ENCODE measurements at places on chromosomes 16 and 17. TPM values are rescaled to one million over a fixed set of nuclear protein-coding genes. Genes with fewer than 3 reads are reported as not detected.

DNA sequence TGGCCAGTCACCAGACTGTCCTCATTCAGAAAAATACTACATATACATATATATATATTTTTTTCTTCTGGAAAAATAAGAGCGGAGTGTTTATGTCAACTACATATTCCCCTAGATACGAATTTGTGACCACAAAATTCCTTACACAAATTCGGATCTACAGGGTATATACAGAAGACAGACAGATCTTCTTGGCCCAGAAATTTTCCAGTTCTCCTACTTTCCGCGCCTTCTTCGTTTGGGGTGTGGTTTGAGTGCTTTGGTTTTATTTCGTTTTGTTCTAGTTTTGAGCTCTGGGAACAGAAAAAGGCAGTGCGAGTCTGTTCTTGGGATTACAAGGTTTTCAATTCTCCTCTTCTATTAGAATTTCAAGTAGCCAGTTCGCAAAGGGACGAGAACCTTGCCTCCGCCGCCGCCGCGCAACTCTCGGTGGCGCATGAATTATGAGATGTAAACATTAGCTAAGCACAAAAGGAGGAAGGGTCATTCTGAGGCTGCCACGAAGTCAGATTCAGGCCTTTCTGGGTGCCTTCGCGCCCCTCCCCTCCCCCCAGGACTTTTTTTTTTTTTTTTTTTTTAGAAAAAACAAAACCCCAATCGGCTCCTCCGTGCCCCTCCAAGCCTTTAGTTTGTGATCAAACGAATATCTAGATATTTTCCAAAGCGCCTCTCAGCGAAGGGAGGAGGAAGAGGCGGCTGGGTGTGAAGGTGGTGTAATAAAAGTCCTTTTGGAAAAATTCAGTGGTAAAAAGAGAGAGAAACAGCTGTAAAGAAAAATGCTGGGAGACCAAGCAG is 1.8 kb upstream of the HOXB4 start:
- H3K36me3 ChIP-seq, result no peaks in the 10 kb centered on the region
- peaks cover 41% of the 10 kb centered on the region for H3K4me1 ChIP-seq
- DNase-seq, result no peak
- no peak overlapping the region for H3K27ac ChIP-seq

DNA sequence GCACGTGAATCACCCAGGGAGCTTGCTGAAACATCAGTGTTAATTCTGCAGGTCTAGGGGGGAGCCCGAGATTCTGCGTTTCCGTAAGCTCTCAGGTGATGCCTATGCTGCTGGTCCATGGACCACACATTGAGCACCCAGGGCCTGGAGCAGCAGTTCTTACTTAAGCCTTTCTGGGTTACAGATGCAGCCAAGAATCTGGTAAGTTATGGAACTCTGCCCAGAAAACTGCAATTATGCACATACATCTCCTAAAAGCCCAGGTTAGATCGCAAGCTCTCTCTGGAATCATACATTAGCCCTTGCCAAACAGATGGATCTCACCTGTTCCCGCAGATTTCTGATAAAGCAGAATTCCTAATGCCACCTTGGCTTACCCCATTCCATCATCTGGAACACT is 265.9 kb upstream of the SALL1 start:
- no peak overlapping the region for H3K4me3 ChIP-seq
- DNase-seq, result no peak
- H3K4me1 ChIP-seq, result no peaks in the 10 kb centered on the region
- H3K27me3 ChIP-seq, result no peaks in the 10 kb centered on the region
- no peaks in the 10 kb centered on the region for H3K36me3 ChIP-seq

DNA sequence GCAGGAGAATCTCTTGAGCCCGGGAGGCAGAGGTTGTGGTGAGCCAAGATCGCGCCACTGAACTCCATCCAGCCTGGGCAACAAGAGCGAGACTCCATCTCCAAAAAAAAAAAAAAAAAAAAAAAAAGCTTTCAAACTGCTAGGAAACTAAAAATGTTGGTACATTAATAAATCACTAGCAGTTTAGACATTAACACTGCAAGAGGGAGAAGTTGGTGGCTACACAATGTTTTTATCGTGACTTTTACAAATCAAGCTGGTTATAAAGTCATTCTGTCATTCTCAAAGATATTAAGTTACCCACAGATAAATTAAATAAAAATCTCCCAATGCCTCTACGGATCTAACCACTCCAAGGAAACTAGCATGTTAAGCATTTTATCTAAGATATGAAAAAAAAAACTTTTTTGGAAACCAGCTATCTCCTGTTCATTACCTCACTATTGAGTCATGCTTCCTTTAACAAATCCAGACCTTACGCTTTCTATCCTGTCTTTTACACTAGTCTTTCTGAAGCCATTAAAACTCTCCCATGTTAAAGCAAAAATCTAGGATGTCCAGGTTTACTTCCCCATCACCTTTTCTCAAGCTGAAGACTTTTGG is 85.9 kb upstream of the SMURF2 start:
- H3K4me1 ChIP-seq, result no peaks in the 10 kb centered on the region
- no peak overlapping the region for H3K4me3 ChIP-seq
- H3K36me3 ChIP-seq, result peaks cover 2% of the 10 kb centered on the region
- no peak overlapping the region for H3K27ac ChIP-seq

DNA sequence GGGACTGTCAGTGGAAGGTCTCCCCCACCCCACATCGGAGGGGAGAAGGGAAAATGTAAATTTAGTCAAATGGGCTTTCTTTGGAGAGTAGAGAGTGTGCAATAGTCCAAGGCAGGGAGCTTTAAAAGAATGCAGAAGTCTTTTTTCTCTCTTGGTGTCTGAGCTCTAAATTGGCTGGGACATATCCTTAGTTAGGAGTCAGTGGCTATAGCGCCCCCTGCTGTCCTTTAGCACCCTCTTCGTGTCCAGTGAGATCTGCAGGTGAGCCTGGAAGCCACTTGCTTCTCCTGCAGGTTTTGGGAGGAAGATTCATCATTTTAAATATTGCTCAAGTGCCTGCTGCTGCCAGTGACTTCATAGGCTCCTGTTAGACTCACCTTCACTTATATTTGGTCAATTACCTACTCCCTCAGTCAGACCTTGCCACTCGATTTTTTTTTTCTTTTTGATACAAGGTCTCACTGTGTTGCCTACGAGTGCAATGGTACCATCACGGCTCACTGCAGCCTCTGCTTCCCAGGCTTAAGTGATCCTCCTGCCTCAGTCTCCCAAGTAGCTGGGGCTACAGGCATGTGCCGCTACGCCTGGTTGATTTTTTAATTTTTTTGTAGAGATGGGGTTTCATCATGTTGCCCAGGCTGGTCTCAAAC is 174.8 kb downstream of the PRKCB start:
- H3K4me3 ChIP-seq, result no peak overlapping the region
- peaks cover 49% of the 10 kb centered on the region for H3K4me1 ChIP-seq
- peak overlapping the region; percentile 35 for H3K27ac ChIP-seq
- peak; percentile 93 for DNase-seq

DNA sequence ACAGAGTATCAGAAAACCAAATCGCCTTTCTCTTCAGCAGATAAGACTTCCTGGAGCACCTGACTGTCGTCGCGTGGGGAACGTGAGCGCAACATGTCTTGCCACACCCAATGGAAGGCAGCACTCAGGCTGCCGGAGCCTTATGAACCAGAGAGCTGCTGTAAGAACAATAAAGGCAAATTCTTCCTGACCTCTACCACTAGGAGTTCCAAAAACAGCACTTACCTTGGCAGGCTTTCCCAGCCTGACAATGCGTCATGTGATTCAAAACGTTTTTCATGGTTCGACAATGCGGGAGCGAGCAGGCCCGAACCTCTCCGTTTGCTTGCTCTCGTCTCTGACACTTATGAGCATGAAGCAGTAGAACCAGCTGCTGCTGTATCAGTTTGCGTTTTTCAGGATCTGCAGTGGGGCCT is 75.8 kb upstream of the TRAP1 start:
- H3K4me3 ChIP-seq, result no peak overlapping the region
- peaks cover 37% of the 10 kb centered on the region for H3K36me3 ChIP-seq
- DNase-seq, result no peak
- peaks cover 55% of the 10 kb centered on the region for H3K4me1 ChIP-seq

GRCh38 chr17:32523017-32523680 is 36.4 kb downstream of the CDK5R1 start:
- peak overlapping the region; percentile 55 for H3K4me3 ChIP-seq
- peak overlapping the region; percentile 98 for H3K27ac ChIP-seq
- H3K27me3 ChIP-seq, result peaks cover 6% of the 10 kb centered on the region
- H3K4me1 ChIP-seq, result peaks cover 63% of the 10 kb centered on the region

DNA sequence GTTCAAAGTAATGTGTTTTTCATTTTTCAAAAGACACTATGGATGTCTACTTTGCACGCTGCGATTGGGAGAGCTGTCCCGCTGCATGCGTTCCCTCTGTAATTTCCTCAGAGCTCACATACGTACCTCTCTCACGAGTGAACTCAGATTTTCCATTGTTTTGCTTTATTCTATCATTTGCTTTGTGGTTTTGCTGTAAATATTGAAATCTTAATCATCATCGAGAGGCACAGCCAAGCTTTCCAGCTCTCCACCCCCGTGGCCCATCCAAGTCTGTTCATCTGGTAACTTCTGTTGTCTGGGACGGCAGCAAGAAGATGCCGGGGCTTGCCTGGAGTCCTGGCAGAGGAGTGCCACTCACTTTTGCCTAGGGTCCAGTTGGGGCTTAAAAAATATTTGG is 21.1 kb downstream of the TMC6 start:
- H3K4me1 ChIP-seq, result peaks cover 20% of the 10 kb centered on the region
- H3K27me3 ChIP-seq, result no peaks in the 10 kb centered on the region
- peak; percentile 28 for DNase-seq
- H3K4me3 ChIP-seq, result no peak overlapping the region

DNA sequence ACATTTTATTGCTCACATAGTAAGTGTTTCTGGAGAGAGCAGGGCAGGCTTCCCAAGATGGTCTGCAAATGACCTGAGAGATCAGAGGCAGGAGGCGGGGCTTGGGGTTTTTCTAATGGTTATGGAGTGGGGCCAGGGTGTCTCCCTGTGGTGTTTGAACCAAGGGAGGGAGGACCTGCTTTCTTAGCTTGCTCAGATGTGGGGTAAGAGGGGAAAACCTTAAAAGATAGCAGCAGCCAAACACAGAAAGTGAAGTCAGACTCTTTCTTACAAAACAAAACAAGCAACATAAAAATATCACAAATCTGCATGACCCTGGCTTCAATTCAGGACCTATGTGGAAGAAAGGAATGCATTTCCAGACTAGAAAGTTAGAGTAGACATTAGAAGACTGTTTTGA is 22.9 kb upstream of the DNAJA2 start:
- peaks cover 9% of the 10 kb centered on the region for H3K4me1 ChIP-seq
- no peak overlapping the region for H3K4me3 ChIP-seq
- no peak overlapping the region for H3K27ac ChIP-seq
- DNase-seq, result peak; percentile 66

GRCh38 chr17:2950846-2951245 is 112.6 kb downstream of the OR1D5 start:
- peaks cover 14% of the 10 kb centered on the region for H3K4me1 ChIP-seq
- H3K27ac ChIP-seq, result no peak overlapping the region

DNA sequence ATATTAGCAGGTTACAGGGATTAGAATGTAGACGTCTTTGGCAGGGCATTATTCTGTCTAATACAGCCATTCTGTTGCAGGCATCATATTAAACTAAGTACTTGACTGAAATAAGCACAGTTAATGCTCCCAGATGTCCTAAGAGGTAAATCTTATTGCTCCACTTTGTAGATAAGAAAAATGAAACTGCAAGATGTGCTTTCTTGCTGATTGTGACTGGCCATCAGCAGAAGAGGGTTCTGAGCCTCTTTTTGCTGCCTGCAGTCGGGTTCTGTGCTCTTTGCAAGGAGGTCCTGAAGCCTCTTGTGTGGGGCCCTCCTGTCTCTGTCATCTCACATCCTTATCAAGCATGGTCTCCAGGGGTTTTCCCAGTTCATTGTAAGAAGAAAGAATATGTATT is 167.1 kb downstream of the KCNJ2 start:
- no peaks in the 10 kb centered on the region for H3K4me1 ChIP-seq
- H3K36me3 ChIP-seq, result no peaks in the 10 kb centered on the region

DNA sequence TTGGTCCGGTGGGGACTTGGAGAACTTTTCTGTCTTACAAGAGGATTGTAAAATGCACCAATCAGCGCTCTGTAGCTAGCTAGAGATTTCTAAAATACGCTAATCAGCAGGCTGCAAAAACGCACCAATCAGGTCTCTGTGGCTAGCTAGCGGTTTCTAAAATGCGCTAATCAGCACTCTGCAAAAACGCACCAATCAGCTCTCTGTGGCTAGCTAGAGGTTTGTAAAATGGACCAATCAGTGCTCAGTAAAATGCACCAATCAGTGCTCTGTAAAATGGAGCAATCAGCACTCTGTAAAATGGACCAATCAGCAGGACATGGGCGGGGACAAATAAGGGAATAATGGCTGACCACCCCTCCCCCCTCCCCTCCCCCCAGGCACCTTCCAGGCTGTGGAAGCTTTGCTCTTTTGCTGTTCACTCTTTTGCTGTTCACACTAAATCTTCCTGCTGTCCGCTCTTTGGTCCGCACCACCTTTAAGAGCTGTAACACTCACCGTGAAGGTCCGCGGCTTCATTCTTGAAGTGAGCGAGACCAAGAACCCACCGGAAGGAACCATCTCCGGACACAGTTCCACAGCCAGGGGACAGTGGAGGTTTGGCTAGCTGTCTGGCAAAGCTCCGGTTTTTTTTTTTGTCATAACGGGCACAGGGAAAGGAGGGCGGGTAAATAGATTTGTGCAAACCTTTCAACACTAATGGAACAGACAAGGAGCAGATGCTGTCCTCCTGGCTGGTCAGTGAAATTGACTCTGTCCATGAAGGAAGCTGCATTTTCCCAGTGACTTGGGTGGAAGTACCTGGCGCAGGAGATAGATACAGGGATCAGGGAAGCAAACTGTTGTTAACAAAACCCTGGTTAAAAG is 8.3 kb downstream of the PITPNC1 start:
- no peaks in the 10 kb centered on the region for H3K27me3 ChIP-seq
- peaks cover 69% of the 10 kb centered on the region for H3K4me1 ChIP-seq
- peaks cover 34% of the 10 kb centered on the region for H3K36me3 ChIP-seq
- no peak overlapping the region for H3K4me3 ChIP-seq

GRCh38 chr17:40068917-40069750 is 6.4 kb downstream of the THRA start:
- peak; percentile 90 for DNase-seq
- H3K36me3 ChIP-seq, result no peaks in the 10 kb centered on the region
- peaks cover 79% of the 10 kb centered on the region for H3K4me1 ChIP-seq
- peak overlapping the region; percentile 78 for H3K4me3 ChIP-seq
- H3K27ac ChIP-seq, result peak overlapping the region; percentile 96

- DNase-seq, result no peak
- no peaks in the 10 kb centered on the region for H3K4me1 ChIP-seq
- peaks cover 1% of the 10 kb centered on the region for H3K27me3 ChIP-seq
These were observed 73.7 kb downstream of the IRX3 start for GRCh38 chr16:54212893-54213292.

- H3K36me3 ChIP-seq, result no peaks in the 10 kb centered on the region
- peaks cover 5% of the 10 kb centered on the region for H3K27me3 ChIP-seq
- no peaks in the 10 kb centered on the region for H3K4me1 ChIP-seq
- DNase-seq, result no peak
- no peak overlapping the region for H3K4me3 ChIP-seq
- no peak overlapping the region for H3K27ac ChIP-seq
These were observed 56.4 kb downstream of the VAT1L start for GRCh38 chr16:77844801-77845200.

HBA1 gene
- not detected for total RNA-seq

PARD6A gene
- 6.3 TPM for total RNA-seq

PLA2G10 gene
- total RNA-seq, result not detected

ALG1 gene
- 16.8 TPM for total RNA-seq

PRR15L gene
- total RNA-seq, result not detected

C16orf92 gene
- total RNA-seq, result not detected

CACNA1G gene
- not detected for total RNA-seq

SUMO2 gene
- total RNA-seq, result 506 TPM
